Heart left ventricle (tissue), 16 donors: ENCODE measurements at places on chromosomes 6 and 20. TPM values are rescaled to one million over a fixed set of nuclear protein-coding genes. Genes with fewer than 3 reads are reported as not detected.

CHRNA4 gene
- not detected for total RNA-seq

SKIC2 gene
- total RNA-seq = 38.1 TPM

ADGB gene
- total RNA-seq = not detected

CALHM5 gene
- total RNA-seq = 2.1 TPM
